ENCODE measurements at places on chromosomes 2 and 18.

- no peak for DNase-seq
Measured at GRCh38 chr2:172181840-172182239, 79.1 kb upstream of the DLX2 start.

GRCh38 chr2:160194351-160194750, 5.7 kb downstream of the ITGB6 start:
- DNase-seq = no peak

DNA sequence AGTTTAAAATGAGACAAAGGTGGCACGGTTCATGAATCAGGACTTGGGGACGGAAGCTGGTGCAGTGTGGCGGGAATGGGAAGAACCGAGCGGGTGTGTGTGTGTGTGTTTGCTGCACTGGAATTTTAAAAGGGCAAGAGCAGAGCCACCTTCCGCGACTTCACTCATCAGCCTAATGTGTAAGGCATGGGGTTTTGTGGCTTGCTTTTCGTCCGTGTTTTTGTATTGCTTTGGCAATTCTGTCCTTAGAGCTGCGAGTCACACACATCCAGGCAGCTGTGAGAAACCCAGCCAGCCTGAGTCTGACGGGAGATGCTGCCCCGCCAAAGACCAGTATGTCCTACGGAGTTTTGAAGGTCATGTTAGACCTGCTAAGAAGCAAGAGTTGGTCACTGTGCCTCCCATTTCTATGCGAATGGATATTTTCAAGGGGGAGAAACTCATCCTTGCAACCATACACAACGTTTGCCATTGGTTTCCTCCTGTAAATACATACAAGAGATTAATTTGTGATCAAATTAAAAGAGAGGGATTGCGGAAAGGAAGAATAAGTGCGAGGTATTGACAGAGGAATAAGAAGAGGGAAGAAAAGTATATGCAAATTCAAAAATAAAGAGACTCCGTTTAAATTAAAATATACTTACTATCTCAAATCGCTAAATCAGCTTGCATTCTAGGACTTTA, 665 bp upstream of the CACNB4 start:
- no peak for DNase-seq

DNA sequence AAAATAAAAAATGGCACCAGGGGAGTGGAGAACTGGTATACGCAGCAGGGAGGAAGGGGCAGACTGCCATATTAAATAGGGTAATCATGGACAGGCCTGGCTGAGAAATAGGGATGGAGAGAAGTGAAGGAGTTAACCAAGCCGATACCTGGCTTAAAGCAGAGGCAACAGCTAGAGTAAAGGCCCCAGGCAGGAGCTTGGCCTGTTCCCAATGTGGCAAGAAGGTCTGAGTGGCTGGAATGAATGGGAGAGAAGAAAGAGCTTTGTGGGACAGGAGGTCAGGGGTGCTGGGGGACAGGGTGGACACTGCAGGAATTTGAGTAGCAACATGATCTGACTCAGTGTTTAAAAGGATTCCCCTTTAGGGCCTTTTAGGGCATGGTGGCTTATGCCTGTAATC, 15.9 kb upstream of the AGFG1 start:
- DNase-seq = no peak

- DNase-seq = no peak
Measured at GRCh38 chr18:56109757-56110156, 521.8 kb upstream of the TCF4 start.

DNA sequence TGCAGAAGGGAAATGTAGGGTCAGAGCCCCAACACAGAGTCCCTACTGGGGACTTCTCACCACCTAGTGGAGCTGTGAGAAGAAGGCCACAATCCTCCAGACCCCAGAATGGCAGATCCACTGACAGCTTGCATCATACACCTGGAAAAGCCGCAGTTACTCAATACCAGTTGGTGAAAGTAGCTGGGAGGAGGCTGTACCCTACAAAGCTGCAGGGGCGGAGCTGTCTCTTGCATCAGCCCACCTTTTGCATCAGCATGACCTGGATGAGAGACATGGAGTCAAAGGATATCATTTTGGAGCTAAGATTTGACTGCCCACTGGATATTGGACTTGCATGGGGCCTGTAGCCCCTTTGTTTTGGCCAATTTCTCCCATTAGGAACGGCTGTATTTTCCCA, 237.3 kb downstream of the CALCRL start:
- no peak for DNase-seq

- no peak for DNase-seq
Measured at GRCh38 chr2:37173741-37174140, 14.7 kb downstream of the SULT6B1 start.

- DNase-seq = no peak
Measured at GRCh38 chr18:77608807-77609206, 359.2 kb downstream of the GALR1 start.

DNA sequence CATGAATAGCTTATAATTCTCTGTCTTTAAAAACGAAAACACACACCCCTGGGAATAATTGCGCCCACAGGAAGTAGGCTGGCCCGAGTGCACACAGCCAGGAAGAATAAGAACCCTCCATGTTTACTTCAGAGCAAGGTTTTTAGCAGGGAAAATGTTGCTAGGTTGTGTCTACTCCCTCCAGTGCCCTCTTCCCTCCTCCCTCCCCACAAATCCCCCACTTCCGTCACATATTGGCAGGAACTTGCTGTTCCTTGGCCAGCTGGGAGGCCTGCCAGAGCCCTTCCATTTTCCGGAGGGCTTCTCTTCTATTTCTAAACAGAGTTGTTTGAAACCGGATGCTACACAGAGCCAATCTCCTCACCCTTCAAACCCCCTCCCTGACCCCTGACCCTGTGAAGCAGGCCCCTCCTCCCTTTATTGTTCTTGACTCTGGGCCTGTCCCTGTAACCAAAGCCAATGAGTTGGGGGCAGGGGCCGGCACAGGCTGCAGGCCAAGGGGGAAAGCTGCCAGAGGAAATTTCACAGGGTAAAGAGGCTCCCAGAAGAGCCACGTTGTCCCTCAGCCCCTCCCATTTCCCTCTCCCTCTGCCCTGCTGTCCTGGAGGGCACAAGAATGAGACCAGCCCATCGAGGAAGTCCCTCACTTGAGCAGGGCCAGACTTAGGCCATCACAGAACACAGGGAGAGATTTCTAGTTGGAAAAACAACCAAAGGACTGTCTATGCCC, 49.8 kb upstream of the LGALSL start:
- no peak for DNase-seq

DNA sequence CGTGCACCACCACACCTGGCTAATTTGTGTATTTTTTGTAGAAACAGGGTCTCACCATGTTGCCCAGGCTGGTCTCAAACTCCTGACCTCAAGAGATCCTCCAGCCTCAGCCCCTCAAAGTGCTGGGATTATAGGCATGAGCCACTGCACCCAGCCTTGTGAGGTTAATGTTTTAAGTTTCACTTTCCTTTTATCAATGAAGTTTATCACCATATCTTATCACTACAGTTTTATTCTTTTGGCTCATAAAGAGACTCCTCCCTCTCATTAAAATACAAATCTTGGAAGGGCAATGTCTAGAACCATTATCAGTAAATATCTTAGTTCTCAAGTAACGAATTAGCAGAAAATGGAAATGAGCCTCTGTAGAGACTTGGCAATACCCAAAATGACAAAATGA, 173.8 kb downstream of the BCL11A start:
- DNase-seq = no peak

All from naive thymus-derived CD8-positive, alpha-beta T cell (primary cell).